ENCODE measurements at places on chromosomes 3 and 15.

DNA sequence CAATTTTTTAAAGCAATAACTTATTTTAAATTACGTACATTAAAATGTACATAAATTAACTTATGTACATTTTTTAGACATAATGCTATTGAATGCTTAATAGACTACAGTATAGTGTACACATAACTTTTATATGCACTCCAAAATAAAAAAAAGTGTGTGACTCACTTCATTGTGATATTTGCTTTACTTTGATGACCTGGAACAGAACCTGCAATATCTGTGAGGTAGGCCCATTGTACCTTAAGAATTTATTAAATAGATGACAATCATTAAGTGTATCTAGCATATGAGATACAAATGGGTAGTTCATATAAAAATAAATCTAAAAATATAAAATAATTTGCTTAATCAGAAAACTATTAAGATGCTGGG, 276.7 kb downstream of the NFKBIZ start:
- DNase-seq: no peak

DNA sequence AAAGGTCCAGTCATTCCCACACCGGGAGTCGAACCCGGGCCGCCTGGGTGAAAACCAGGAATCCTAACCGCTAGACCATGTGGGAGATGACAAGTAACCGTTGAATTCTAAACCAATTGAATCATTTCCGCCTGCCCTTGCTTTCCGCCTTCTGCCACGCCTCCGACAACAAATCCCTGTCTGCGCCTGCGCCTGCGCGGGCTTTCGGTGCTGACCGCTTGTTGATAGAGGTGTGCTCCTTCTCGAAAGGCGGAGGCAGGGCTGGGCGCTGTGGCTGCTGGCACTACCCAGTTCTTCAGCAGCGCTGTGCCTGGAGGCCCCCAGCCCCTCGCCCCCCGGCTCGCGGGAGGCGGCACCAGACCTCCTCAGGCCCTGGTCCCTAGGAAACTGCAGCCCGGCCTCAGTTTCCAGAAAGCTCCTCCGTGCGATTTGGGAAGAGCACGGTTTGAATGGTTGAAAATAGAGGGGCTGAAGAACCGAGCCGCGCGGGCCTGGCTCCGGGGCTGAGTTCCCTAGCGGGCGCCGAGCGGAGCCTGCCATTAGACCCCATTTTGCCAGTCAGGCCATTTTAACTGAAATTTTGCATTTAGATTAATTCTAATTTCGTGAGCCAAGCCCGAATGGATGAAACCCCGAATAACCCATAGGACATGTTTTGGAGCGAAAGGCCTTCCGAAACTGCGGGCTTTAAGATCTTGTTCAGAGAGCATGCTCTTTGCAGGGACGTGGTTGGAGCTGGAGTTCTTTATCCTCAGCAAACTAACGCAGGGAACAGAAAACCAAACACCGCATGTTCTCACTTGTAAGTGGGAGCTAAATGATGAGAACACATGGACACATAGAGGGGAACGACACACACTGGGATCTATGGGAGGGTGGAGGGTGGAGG, 219.3 kb upstream of the ATP10A start:
- peak; percentile 93 for DNase-seq

GRCh38 chr15:64883997-64884511, 27.6 kb upstream of the ANKDD1A start:
- DNase-seq: peak; percentile 68

DNA sequence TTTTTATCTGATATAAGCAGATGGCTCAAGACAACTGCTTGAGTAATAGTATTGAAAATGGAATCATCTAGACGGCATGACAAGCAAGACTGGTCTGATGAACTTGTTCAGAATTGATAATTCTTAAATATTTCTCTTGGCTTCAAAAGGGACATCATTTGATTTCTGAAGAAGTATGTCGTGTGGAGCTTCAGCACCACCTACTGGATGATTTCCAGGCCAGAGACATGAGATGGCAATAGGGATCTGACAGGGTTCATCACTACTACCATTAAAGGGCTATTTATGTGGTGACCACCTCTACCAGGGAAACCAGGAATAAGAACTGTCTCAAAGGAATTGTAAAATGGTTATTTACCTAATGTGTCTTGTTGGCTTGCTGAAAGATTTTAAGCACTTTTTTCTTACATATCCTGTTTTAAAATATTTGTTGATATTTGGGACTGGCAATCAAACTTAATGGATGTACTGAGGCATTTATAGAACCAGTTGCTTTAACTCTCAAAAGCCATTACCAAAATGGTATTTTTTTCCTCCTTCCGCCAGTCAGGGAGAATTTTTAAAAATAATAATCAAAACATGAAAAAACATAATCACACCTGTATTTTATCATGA, 99.5 kb upstream of the FAM98B start:
- DNase-seq: peak; percentile 28

- no peak for DNase-seq
Observed at GRCh38 chr3:153617463-153617862, 455.4 kb downstream of the RAP2B start.

DNA sequence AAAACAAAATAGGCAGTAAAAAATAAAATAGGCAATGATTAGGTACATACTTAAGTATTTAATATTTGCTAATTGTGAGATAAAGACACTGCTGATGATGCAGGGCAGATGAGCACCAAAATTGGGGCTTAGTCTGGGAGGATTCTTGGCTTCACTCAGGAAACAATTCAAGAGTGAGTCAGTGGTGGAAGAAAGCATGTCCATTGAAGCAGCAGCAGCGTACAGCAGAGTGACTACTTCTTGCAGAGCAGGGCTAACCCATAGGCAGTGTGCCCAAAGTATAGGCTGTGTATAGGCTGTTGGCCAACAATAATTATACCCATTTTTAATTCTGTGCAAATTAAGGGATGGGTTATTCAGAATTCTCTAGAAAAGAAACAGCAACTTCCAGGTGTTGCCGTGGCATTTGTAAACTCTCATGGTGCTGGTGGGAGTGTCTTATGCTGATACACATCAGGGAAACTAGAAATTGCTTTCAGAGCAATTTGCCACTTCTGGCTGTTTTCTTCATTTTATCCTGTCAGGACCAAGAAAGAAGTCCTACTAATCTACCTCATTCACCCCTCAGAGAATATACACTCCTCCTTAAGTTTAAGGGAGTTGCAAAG, 317.3 kb upstream of the NAALADL2 start:
- no peak for DNase-seq

Measured in activated T-helper 9 cell treated with anti-CD3 and anti-CD28 coated beads, Interleukin-2, amount 50 U/mL, for 16 hours (primary cell).